ENCODE measurements at places on chromosomes 3 and 15.

GRCh38 chr3:69219101-69219708 is 96.8 kb upstream of the LMOD3 start:
- DNase-seq: no peak

DNA sequence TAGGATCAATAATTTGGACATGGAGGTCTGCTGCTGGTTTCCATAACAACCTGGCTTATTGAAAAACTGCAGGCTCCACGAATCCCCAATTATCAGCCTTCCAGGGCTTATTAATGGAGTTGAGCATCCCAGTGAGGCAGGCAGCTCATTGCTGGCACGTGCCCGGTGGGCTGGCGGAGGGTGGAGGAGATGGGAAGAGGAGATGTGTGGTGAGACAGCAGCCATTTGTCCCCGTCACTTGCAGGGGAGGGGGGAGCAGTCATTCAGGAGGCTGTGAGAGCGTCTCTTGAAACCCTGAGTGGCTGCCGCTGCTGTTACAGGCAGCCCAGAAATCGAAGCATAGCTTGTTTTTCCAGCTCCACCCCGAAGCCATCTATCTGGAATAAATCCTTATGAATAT is 70.6 kb downstream of the GAP43 start:
- no peak for DNase-seq

DNA sequence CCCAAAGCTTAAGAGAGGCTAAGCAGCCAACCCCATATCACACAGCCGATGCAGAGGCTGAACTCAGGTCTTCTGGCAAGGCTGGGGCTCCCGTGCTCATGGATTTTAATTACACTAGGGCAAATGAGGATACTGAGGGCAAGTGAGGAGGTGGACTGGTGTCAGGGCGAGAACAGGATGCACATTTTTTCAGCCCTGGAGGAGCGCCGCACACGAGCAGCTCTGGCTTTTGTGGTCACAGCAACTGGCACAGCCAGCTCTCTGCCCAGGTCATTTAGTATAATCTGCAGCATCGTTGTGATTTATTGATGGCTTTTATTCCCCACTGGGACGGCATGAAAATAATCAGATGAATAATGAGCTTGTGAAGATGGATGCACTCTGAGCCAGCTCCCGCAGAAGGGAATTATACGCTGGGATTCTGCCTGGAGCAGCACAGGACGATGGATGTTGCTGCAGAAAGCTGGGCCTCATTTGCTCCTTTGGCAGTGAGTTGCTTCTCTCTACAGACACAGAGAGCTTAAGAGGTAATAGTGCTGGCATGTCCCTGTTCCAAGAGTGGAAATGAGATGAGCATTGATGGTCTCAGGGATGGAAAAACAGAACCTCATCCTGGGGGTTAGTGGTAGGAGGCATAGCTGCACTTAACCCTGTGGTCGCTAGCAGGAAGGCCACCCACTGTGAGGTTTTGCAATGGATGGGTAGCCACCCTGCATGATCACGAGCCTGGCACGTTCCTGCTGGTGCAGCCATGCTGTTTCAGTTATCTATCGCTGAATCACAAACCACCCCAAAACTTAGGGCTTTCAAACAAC is 135.4 kb downstream of the UACA start:
- DNase-seq: no peak

- no peak for DNase-seq
Measured at GRCh38 chr3:195259154-195259474, 11.8 kb downstream of the XXYLT1 start.

DNA sequence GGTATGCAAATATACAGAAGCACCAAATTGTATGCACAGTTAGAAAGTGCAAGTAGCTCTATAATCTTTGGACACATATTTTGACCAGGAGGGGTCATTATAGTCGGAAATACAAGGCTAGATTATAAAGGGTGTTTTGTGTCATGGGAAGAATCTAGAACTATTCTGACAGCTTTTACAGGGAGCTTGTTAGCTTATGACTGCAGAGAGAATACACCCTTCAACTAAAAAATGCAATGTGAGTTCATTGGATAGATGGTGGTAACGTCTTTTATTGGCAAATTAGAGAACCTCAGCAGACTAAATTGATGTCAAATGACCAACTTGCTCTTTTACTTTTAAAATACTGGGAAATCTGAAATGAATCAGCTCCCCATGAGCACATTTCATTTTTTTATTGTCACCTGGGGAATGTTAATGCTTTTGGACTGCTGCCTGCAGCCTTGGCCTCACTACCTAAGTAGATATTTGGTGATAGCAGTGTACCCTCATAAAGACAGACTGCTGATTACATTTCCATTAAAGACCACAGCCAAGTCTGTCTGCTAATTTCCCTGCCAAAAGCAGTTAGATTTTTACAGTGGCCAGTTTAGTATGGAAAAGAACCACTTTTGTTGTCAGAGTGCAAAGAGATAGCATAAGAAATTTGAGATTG is 515.9 kb upstream of the DPPA4 start:
- no peak for DNase-seq

- no peak for DNase-seq
Measured at GRCh38 chr15:80156176-80156720, 3.4 kb downstream of the FAH start.

- DNase-seq: no peak
Measured at GRCh38 chr15:61449186-61449702, 220.1 kb upstream of the RORA start.

DNA sequence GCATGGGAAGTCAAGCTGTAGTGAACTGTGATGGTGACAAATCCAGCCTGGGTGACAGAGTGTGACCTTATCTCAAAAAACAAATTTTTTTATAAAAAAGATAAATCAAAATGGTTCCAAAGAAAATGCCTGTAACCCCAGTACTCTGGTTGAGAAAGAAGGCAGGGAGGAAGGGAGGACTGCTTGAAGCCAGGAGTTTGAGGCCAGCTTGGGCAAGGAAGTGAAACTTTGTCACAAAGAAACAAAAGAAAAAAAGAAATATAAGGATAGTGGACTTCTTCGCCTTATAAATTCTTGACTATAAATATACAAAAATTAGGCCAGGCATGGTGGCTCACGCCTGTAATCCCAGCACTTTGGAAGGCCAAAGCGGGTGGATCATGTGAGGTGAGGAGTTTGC is 34.1 kb downstream of the SMARCC1 start:
- no peak for DNase-seq

- no peak for DNase-seq
Measured at GRCh38 chr3:188262913-188263683, 109.1 kb downstream of the LPP start.

DNA sequence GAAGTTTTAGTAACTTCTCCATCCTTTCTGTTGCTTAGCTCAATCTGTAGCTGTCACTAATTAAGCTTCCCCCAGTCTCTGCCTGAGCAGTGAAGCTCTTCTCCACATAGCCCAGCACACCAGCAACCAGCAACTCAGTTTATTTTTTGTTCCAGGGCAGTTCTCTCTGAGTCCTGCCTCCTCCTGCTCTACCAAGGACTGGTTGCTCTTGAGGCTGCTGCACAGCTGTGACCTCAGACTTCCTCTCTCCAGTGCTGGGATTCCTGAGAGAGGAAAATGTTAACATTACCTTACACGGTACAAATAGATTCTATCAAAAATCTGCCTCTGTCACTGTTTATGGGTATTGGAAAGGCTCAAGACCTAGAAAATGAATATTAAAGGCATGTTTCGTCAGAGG is 294.7 kb downstream of the OXSM start:
- DNase-seq: no peak

- no peak for DNase-seq
Measured at GRCh38 chr3:125622381-125622791, 27.1 kb upstream of the OSBPL11 start.

- no peak for DNase-seq
Measured at GRCh38 chr3:34090876-34091275, 292.4 kb downstream of the PDCD6IP start.

DNA sequence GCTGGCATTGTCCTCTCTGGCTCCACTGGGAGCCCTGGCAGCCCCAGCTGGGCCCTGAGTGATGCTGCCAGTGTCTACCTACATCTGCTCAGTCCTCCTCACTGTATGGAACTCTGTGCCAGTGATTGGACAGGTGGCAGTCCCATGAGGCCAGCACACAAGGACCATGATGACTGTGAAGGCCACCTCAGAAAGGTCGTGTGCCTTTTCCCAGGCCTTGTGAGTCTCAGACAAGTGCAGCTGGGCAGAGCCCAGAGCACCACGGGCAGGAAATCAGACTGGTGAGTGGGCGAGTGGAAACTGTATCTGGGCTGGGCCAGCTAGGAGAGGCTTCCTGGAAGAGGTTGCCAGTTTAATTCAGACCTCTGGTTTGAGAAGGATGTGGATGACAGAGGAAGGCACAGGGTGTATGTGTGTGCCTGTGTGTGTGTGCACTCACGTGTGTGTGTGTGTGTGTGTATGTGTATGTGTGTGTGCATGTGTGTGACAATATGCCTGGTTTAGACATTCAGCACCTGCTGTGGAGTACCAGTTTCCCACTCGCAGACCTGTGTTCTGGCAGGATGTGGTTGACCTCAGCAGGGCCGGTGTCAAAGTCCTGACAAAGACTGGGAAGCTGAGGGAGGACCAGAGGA is 7.0 kb downstream of the MAPKAPK3 start:
- DNase-seq: peak; percentile 54

GRCh38 chr15:31974154-31974794 is 56.0 kb upstream of the CHRNA7 start:
- DNase-seq: no peak

DNA sequence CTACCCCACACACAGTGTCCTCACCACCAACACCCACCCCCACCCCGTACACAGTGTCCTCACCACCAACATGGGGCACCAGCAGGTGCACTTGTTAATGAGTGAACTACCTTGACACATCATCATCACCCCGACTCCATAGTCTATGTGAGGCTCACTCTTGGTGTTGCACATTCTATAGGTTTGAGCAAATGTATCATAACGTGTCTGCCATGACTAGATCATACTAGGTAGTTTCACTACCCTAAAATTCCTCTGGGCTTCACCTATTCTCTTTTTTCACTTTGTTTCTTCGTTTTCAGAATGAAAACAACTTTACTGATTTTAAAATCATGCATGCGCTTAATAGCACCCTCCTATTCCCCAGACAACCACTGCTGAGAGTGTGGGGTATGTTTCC is 102.6 kb upstream of the SLC6A6 start:
- no peak for DNase-seq

GRCh38 chr3:23086331-23086730 is 116.8 kb upstream of the UBE2E2 start:
- DNase-seq: no peak

GRCh38 chr3:131738095-131738494 is 235.3 kb upstream of the MRPL3 start:
- DNase-seq: no peak

DNA sequence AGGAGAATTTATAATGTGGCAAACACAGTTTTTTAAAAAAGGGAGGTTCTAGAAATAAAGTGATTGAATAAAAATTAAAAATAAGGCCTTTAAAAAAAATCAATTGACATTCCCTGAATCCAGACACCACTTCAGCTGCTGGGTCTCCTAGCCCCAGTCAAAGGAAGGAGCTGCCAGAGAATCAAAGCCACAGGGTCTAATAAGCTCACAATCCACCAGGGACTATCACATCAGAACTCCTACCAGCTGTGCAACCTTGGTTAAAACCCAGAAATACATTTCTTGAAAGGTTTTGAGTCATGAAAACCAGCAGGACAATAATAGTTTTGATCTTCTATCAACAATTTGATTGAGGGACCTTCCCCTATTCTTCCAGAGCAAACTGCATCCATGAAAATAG is 134.5 kb downstream of the MECOM start:
- DNase-seq: no peak

- DNase-seq: no peak
Measured at GRCh38 chr3:191282251-191283185, 46.7 kb upstream of the CCDC50 start.

GRCh38 chr3:113151461-113152031 is 59.8 kb upstream of the BOC start:
- DNase-seq: no peak

- DNase-seq: no peak
Measured at GRCh38 chr3:72816862-72817355, 31.3 kb downstream of the SHQ1 start.

DNA sequence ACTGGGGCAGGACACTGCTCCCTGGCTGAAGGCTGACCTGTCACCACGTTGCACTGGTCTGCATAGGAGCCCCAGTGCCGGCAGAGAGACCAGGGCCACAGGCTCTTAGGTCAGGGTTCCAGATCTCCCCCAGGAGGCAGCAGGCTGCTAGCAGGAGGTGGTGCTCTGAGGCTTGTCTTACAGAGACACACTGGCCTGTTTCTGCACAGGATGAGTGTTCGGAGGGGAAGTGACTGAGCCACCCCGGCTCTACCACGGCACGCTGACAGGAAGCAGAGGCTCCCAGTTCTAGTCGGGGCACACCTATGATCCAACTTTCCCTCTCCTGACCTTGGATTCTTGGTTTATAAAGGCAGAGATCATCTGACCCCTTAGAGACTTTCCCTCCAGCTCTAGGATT is 8.6 kb downstream of the FBXL22 start:
- DNase-seq: peak; percentile 73

DNA sequence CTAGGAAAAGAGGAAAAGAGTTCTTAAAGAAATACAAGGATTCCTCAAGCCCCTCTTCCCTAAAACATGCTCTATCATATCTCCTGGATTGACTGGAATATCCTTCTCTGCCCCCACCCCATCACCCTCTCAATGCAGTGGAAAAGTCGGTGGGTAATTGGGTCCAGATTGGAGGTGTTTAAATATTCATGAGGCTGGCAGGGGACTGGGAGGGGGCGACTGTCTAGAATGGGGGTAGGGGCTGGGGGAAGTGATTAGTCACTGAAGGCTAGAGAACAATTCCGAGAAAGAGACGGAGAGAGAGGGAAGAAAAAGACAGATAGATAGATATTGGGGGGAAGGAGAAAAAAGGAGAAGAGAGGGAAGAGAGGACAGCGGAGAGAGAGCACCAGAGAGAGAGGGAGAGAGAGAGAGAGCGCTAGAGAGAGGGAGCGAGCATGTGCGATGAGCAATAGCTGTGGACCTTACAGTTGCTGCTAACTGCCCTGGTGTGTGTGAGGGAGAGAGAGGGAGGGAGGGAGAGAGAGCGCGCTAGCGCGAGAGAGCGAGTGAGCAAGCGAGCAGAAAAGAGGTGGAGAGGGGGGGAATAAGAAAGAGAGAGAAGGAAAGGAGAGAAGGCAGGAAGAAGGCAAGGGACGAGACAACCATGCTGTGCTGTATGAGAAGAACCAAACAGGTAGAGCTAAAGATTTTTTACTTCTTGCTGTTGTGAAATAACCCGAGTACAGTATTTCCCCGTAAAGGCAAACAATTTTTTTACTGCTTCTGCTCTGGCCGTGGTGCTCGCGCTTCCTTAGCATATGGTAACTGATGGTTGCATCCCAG is at the start of gene GAP43:
Gene GAP43 (plus strand): TSS at position 467 of the 825 bp plus-strand sequence. CDS start 180 bp downstream, at position 647.
- no peak for DNase-seq

DNA sequence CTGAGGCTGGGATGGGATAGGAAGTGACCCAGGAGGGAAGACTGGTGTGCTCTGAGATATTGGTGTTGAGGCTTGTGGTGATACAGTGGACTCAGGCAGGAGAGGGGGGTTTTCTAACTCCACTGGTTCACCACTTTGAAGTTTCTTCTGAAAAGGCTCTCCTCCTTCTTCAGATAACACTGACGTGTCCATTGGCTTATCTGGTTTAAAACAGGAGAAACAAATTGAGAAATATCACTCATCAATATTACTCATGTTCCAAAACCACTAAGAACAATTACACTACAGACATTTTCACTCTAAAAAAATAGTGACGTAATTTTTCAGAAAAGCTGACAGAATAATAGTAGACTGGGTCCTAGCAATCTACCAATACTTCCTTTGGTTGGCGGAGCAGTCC is 23.1 kb downstream of the TP53BP1 start:
- no peak for DNase-seq
